Stimulated activated naive CD8-positive, alpha-beta T cell treated with anti-CD3 and anti-CD28 coated beads, Interleukin-15, Interleukin-2, amounts not matched to agents 100 U/mL and 50 U/mL, for 24 hours (primary cell): ENCODE measurements at places on chromosomes 1 and 21.

DNA sequence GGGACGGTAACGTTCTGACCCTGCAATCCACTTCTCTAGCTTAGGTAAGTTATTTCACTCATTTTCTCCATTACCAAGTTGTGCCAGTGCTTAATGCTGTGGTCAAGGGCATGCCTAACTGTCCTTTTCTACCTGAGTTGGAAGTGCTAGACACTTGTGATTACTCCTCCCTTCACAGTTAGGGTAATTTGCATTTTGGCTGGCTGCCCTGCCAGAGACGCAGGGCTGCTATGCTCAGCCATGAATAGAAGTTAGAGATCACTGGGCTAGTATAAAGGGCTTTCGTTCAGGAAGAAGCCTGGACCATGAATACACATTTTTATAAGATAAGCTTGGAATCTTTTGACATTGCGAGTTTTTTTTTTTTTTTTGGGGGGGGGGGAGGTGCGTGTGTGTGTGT lies 633.2 kb upstream of the NEGR1 start:
- no peak for DNase-seq

DNA sequence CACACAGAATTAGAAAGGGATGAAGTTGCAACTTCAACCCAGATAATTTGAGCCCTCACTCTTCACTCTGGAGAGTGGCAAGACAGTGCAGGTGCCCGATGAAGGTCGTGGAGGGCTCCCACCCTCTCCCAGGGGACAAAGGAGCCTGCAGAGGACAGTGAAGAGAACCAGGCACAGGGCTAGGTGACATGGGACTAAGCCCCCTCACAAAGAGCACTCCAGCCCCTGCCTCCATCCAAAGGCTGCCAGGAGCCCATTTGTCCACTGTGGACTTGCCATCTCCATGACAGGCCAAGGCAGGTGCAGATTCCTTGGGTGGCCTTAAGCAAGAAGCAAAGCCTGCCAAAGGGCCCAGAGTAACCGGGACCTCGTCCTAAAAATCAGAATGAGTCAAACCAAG lies 15.1 kb downstream of the ERRFI1 start:
- DNase-seq, result no peak

GRCh38 chr1:2469103-2469940 lies 6.8 kb upstream of the PLCH2 start:
- DNase-seq, result no peak

DNA sequence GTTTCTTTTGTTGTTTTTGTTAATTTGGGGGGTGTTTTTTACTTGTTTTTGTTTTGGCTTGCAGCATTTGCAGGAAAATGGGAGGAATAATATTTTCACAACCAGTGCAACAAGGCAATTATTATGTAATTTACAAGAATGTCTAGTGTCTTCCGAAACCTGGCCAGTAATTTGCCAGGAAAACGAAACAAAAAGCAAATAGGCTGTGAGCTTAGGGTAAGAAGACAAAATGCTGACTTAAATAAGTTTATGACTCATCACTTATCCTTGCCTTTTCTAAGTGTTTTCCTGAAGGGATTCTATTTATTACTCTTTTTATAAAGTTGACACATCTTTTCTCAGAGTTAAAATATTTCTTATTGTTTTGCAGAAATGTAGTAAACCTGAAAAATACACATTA lies 49.8 kb downstream of the KCNT2 start:
- DNase-seq, result no peak

DNA sequence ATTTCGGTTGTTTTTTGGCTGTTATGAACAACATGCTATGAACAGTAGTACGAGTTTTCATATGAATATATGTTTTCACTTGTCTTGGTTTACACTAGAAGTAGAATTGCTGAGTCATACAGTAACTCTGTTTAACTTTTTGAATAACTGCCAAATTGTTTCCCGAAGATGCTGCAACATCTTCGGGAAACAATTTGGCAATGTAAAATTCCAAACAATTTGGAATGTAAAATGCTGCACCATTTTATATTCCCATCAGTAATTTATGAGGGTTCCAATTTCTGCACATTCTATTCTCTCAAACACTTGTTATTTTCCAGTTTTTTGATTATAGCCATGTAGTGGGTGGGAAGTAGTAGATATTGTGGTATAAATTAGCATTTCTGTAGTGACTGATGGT lies 11.6 kb downstream of the PCBP3 start:
- DNase-seq, result no peak

DNA sequence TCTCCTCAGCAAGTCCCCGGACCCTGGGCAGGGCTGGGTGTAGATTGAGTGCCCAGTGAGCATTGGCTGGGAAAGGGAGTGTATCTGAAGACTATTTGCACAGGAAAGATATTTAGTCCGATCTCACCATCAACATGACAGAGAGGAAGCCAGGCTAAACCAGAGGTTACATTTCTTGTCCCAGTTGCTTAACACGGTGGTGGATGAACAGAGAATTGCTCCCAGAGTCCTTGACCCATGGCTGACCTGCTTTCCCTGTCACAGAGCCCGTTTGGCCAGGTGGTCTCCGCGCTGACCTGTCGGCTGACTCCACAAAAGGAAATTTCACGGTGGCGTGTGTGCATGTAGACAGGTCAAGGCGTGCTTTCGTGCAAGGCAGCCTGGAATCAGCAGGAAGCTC lies 83.5 kb downstream of the BEND5 start:
- DNase-seq, result no peak

DNA sequence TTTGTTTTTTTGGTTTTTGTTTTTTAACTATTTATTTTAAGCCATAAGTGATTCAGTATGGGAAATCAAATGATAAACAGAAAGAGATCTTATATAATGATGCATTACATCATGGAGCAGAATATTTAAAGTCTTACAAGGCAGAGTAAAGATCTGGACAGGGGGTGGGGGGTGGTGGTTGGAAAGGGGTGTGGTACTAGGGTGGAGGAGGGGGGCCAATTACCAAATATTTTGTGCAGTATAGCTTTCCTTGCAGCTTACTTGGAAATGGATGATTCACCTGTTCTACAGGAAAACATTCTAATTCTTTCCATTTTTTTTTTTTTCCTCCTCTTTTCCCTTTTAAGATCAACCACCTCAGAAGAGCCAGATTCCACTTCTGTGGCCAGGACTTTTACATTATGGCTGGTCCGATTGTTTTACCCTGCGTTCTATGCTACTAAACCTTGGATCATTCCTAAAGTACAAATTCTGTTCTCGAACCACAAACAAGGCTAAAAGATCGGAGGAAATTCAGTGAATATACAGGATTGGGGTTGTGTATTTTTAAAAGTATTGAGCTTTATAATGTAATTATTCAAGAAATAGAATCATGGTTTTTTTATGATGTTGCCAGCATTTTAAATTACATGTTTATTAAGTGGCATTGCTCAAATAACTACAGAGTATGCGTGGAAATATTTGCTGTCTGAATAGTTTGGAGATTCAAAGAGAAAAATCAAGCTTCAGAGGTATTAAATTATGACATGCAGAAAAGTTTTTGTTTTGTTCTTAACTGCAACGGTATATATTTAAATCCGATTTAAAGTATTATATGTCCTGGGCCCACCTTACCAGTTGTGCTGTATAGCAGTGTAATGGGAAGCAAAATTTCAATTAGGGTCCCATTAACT lies 859.5 kb downstream of the USP25 start:
- DNase-seq, result no peak

GRCh38 chr21:15062606-15062965 lies 2.2 kb downstream of the NRIP1 start:
- no peak for DNase-seq

DNA sequence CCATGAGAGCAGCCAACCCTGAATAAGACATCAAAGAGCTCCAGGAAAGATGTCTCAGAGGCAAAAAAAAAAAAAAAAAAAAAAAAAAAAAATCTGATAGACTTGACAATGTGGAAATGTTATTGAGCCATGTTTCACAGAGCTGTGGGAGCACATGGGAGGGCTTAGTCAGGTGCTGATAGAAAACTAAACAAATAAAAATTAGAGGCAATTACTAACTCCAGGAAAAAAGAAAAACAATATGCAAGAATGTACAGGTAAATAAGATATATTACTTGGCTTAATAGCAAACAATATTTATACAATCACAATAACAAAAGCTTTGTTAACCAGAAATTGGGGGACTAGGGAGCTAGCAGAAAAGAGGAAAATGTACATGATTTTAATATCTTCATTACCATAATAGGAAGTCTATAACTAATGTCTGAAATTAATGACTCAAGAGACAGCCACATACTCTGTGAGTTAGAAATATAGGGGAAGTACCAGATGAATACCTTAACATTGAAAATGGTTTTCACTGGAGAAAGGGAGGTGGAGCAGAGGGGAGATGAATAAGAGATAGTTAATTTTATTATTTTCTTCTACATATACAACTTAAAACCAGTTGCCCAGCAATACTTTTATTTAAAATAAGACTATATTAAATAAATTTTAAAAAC lies 16.9 kb upstream of the RGS16 start:
- DNase-seq, result no peak

GRCh38 chr1:200257235-200257634 lies 152.6 kb downstream of the ZNF281 start:
- DNase-seq, result no peak

- no peak for DNase-seq
Measured at GRCh38 chr1:178928041-178928440, 57.2 kb upstream of the ANGPTL1 start.

- no peak for DNase-seq
Measured at GRCh38 chr1:183604815-183605214, 14.6 kb upstream of the NCF2 start.

- no peak for DNase-seq
Measured at GRCh38 chr1:42239555-42239954, 75.0 kb upstream of the GUCA2A start.

DNA sequence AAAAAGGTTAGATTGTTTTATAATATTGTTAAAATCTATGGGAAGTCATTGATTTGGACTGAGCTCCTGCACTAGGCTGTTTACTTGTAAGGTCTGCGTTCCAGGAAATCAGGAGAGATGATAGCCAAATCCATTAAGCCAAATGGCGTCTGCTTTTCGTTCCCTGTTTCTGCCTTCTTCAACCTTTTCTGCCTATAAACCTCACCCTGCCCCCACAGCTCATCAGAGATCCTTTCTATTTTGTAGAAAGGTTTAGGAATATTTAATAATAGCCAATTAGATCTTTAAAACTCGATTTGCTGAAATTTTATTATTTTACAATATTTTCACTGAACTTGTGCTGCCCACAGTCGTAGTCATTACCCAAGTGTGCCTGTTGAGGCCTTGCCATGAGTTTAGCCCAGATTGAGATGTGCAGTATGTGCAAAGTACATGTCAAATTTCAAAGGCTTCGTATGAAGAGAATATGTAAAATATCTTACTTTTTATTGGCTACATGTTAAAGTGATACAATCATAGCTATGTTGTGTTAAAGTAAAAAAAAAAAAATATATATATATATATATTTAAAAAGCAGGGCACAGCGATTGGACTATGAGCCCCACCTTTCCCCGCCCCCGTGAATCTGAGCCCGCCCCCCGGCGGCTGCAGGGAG lies 444 bp upstream of the IARS2 start:
- DNase-seq, result no peak
